Stimulated activated naive CD4-positive, alpha-beta T cell (primary cell): ENCODE measurements at places on chromosomes 4 and X.

DNA sequence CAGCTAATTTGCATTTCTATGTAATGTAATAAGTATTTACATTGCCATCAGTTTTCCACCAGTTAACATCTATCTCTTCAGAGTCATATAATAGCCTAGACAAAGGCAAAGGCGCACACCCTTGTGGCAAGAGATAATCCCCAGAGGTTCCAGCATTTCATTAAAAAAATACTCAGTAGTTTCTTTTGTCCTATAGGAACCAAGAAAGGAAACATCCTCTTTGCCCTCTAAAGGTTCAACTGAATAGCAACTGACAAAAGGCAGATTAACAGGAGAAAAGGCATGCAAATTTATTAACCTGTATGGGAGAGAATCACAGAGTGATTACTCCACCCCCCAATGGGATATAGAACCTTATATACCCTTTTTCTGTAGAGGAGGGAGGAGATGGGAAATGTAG, 48.4 kb downstream of the MAGEB17 start:
- DNase-seq: no peak

- no peak for DNase-seq
These were observed 31.7 kb downstream of the RNF175 start for GRCh38 chr4:153728151-153728550.

GRCh38 chr4:62288808-62289541, 1088.8 kb downstream of the ADGRL3 start:
- no peak for DNase-seq

DNA sequence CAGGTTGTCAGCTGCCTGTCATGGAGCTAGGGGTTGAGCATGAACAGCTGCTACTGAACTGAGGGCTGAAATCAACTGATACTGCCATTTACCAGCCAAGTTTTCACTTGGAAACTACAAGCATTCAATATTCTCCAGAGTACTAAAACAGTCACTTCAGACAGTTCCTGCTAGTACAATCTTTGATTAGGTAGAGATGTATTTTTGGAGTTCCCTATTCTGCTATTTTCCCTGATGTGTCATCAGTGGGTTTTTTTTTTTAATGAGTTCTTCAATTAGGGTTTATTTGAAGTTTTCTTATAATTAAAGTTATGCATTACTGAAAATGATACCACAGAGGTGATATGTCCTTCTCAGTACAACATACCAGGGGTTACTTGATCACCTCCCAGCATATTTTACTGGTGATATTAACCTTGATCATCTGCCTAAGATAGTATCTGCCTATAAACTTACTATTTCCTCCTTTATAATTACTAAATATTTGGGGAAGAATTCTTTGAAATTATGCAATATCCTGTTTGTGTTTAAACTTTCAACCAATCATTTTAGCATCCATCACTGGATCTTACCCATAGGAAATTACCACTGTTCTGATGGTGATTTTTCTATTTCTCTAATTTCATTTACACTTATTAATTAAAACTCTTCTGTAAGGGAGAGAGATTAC, 13.6 kb downstream of the PDCL2 start:
- DNase-seq: no peak

DNA sequence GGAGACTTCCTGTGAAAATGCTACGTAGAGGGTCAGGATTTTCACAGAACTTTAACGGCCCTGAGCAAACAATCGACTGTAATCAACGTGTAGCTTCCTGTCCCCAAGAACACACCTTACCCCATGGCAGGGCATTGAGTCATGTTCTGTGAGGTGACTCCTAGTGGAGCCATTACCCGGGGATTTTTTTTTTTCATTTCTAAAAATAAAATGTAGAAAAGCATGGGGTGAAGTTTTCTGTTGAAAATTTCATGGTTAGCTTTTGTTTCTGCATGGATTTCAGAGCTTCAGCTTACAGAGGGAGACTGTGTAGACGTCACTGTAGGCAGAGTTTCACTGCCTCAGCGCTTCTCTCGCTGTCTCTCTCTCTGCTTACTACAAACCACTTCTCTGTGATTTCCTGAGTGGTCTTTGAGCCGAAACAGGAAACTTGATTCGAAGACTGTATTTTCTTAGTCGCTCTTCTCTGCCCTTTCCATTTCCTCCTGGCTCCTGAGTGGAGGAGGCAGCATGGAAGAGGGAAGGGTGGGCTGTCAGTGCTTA, 111.7 kb downstream of the NFKB1 start:
- peak; percentile 62 for DNase-seq

GRCh38 chrX:138020941-138021340, 455.0 kb downstream of the ZIC3 start:
- DNase-seq: no peak

- no peak for DNase-seq
These were observed 45.1 kb upstream of the PPARGC1A start for GRCh38 chr4:23934915-23935314.

DNA sequence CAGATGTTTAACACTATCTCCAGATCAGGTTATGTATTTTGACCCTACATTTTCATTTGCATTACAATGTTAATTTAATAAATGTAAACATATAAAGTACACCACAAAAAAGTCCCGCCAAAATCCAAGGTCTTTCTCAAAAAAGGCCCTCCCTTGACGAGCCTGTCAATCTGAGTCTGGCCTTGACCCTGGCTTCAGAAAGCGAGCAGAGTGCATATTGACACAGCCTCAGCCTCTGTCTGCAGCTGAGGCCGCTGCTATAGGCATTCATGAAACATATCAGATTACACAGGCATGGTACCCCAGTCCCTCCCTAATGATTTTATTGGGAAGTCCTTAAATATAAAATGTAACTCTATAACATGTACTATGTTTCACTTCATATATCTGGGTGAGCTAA, 6.2 kb downstream of the MBNL3 start:
- no peak for DNase-seq
